Stimulated activated CD8-positive, alpha-beta memory T cell treated with anti-CD3 and anti-CD28 coated beads, Interleukin-7, amount 100 ng/mL, for 48 hours (primary cell): ENCODE measurements at places on chromosomes 2 and 18.

GRCh38 chr2:8578335-8579244 is 103.3 kb upstream of the ID2 start:
- no peak for DNase-seq

- DNase-seq: no peak
Measured at GRCh38 chr2:187586011-187586641, 31.9 kb upstream of the TFPI start.

GRCh38 chr18:13635046-13635445 is 91.3 kb downstream of the FAM210A start:
- no peak for DNase-seq

DNA sequence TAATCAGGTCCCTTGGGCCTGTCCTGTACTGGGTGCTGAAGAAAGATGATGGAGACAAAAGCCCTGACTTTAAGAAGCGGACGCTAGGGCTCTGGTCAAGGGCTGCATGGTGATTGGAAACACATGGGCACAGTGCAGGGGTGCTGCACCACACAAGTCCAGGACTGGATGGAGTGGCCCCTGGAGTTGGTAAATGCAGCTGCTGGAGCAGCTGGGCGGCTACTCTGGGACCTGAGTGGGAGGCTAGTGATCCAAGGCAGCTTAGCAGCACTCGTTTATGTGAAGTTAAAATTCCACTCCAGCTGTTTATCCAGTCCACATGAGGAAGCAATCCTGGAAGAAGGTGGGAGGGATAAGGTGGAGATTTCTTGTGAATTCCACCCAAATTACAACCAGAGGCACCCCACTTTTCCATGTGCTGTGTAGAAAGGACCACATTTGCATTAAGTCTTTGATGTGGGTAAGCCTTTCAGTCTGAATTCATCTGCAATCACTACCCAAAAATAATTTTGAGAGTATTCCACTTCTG is 24.9 kb downstream of the MERTK start:
- DNase-seq: no peak

GRCh38 chr2:33267756-33268155 is 208.7 kb upstream of the RASGRP3 start:
- DNase-seq: no peak

GRCh38 chr18:39037925-39038324 is 1472.3 kb upstream of the CELF4 start:
- DNase-seq: no peak

DNA sequence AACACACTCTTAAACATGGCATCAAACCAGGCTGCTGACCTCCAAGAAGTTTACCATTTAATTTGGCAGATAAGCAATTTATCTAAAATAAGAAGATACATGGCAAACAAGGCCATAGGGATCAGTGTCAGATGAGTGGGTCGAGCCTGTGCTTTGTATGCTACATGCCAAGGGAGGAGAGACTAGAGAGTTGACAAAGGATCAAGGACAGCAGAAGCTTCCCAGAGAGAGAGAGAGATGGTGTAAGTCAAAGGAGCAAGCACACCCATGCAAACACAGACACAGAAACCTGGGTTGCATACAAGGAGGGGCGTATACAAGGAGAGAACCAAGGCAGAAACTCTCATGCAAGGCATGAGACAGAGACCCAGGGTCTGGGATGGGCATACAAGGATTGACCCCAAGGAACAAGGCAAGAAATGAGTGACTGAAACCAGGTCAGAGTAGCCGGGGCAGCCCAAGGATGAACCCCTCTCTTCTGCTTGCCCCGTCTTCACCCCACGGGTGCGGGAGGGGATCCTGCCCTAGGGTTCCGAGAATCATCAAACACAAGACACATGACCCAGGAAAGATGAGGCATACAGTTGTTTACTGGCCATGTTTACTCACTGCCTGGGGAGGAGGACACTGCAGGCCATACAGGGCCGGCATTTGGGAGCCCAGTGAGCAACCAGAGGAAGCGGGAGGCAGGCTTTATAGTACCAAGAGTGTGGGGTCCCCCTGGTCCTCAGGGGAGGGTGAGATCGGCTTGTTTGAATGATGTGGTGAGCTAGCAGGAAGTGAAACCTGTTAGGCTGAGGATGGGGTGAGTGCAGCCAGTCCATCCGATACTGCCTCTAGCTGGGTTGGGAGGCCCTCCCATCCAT is 529.2 kb upstream of the ID2 start:
- no peak for DNase-seq

GRCh38 chr2:227871375-227871791 is at the start of gene DAW1:
Gene DAW1 (plus strand): TSS chr2:227871631. CDS start chr2:227871690, 59 bp downstream.
- DNase-seq: no peak

- DNase-seq: no peak
Measured at GRCh38 chr2:79977792-79978191, 326.8 kb downstream of the LRRTM1 start.

DNA sequence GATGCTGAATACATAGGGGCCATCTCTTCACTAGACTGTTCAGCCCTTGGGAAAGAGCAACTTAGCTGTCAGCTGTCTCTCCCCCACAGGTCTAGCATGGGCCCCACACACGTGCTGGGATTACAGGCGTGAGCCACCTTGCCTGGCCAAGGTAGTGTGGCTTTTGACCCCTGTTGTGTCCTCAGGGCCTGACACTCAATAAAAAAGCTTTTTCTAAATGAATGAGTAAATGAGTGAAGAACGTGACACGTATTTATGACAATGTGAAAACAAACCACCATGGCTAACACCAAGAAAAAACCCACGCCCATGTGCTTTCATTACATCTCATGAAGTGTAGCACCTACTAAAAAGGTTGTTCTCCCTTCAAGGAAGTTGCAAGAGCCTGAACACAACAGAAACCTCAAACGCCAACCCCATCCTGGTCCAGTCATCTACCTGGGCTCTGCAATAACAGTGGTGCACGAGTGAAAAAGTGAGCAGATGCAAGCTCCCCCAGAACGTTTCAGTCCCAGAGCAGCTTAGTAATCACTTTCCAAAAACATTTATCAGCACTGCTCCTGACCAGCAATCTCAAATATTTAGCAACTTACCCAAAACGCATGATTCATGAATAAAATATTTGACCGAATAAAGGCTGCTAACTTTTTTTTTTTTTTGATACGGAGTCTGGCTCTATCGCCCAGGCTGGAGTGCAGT is 3.4 kb downstream of the WDFY1 start:
- DNase-seq: peak; percentile 53

GRCh38 chr2:209788925-209789324 is 17.3 kb downstream of the UNC80 start:
- DNase-seq: no peak
